Peyer's patch (tissue), 4 donors: ENCODE measurements at places on chromosomes 16 and 17. TPM values are rescaled to one million over a fixed set of nuclear protein-coding genes. Genes with fewer than 3 reads are reported as not detected.

The MT1H gene
- total RNA-seq = 2,098 TPM

The SHCBP1 gene
- total RNA-seq = 1.1 TPM

- DNase-seq = no peak
Observed at GRCh38 chr17:73508931-73509605, 135.2 kb downstream of the SDK2 start.

- no peak for DNase-seq
Observed at GRCh38 chr16:23833960-23834685, 1.7 kb upstream of the PRKCB start.

DNA sequence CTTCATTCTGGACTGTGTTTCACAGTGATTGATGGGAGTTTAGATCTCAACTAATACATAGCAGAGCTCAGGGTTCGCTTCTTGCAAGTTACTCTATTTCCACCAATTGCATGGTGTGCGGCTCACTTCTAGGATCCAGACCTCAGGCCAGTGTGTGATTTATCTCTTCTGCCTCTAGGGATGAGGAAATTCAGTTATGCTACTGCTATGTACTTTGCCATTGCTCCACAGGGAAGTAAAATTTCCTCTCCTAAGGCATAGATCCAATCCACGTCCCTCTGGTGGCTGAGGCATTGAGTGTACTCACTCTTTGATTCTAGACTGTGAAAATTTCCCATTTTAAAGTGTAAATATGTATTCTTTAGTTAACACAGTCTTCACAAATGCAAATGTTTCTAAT, 214.1 kb downstream of the HS3ST3B1 start:
- DNase-seq = no peak

- peak; percentile 52 for DNase-seq
Observed at GRCh38 chr17:58200024-58200633, 7.6 kb downstream of the EPX start.

DNA sequence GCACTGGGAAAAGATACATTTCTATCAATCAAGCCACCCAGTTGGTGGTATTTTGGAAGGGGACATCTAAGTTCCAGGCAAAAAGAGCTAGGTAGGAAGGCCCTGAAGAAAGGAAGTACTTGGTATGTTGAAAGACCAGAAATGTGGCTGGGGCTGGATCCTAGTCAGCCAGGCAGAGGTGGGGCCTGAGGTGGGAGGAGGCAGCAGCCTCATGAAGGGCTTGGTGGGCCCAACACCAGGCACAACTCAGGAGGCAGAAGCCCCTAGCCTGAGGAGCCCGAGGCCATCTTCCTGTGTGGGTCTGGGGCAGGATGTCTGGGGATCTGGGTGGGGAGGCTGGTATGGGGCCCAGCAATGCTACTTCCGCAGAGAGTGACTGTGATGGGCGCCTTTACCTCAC, 105.9 kb downstream of the SALL1 start:
- no peak for DNase-seq

DNA sequence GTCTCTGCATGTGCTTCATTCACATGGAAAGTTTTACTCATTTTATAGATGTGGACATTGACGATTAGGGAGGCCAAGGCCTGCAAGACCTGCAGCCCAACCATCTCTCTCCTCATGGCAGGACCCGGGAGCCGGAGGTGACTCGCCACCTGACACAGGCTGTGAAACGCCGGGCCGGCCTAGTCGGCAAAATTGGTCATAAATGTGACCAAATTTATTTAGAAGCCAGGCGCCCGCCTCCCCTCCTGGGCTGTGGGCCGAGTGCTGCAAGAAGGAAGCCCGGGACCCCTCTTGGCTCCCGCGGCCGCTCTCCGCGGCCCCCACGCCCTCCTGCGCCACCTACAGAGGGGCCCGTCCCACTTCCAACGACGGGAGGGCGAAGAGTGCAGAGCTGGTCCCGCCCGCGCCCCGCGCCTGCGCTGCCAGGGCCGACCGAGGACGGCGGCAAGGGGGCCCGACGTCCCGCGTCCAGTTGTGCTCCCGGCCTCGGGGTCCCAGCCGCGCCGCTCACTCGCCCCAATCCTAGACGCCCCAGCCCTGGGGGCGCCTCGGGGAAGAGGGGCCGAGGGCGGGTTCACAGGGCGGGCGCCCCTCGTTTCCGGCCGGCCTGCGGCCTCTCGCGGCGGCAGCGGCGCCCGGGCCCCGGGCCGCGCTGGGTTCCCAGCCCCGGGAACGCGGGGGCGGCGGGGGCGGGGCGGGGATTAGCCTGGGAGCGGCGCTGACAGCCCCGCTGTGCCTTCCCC, 47.5 kb downstream of the WNT3 start:
- peak; percentile 72 for DNase-seq

DNA sequence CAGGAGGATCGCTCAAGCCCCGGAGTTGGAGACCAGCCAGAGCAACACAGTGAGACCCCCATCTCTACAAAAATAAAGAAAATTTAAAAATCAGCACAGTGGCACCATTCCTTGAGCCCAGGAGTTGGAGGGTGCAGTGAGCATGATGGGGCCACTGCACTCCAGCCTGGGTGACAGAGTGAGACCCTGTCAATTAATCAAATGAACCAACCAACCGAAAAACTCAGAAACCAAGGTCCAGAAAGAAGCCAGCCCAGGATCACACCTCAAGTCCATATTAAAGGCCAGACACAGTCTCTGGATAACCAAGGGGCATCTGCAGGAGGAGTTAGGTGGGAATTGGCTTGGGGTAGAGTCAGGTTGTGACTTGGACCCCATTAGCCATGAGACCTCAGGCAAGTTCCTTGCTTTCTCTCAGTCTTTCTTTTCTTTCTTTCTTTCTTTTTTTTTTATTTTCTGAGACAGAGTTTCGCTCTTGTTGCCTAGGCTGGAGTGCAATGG, 2.4 kb downstream of the HSD17B1 start:
- no peak for DNase-seq

DNA sequence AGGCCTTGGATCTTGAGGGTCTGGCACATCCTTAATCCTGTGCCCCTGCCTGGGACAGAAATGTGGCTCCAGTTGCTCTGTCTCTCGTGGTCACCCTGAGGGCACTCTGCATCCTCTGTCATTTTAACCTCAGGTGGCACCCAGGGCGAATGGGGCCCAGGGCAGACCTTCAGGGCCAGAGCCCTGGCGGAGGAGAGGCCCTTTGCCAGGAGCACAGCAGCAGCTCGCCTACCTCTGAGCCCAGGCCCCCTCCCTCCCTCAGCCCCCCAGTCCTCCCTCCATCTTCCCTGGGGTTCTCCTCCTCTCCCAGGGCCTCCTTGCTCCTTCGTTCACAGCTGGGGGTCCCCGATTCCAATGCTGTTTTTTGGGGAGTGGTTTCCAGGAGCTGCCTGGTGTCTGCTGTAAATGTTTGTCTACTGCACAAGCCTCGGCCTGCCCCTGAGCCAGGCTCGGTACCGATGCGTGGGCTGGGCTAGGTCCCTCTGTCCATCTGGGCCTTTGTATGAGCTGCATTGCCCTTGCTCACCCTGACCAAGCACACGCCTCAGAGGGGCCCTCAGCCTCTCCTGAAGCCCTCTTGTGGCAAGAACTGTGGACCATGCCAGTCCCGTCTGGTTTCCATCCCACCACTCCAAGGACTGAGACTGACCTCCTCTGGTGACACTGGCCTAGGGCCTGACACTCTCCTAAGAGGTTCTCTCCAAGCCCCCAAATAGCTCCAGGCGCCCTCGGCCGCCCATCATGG, 4.0 kb upstream of the ADGRG3 start:
- no peak for DNase-seq

DNA sequence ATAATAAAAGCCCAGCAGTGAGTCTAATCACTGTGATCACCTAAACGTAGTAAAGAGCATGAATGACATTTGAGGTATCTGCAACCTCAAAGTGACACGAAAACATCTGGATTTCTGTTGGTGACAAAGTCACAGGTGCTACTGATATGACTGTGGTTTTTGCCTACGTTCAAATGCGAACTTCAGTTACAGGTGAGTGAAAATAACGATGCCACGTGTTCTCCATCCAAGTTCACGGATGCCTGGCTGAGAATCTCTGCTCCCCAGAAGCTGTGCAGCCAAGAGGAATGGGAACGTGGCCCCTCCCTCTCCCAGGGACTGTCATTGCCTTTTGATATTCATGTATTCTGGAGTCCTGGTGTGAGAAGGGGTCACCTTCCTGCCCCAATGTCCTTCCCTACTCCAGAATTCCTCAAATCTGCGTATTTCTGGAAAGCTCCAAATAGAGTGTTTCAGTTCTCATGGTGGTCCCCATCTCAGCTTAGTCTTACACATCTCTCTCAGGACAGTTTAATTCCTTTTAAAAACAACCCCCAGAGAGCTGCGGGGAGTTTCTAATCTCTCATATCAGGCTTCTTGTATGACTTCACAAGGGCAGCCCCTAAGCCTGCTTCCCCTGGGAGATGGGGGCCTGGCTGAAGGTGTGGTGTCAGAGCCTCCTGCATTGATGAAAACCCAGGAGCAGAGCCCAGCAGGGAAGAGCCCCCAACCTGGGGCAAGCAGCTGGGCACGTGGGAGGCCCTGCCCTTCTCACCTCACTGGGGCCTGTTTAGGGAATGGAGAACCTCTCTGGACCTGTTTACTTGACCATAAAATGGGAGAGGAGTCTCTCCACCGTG, 25.8 kb downstream of the PIK3R5 start:
- DNase-seq = no peak

DNA sequence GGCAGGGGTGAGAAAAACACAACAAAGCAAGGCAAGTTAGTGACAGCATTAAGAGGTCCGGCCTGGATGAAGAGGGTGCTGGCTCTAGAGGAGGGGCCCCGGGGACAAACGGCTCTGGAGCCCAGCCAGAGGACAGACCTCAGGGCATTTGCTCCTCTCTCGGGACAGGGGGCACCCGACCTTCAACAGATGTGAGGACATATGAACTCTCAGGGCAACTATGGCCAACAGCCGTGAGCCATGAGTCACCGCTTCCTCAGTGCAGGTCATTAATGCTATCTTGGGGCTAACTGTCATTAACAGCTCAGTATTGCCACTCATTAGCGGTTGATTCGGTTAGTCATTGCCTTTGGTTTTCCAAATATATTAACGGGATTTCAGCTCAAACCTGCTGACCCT, 9.7 kb upstream of the ARL5C start:
- no peak for DNase-seq

GRCh38 chr16:84598360-84598759, 19.5 kb downstream of the COTL1 start:
- no peak for DNase-seq

GRCh38 chr16:75329943-75330342, 78.5 kb upstream of the BCAR1 start:
- no peak for DNase-seq
